ENCODE measurements at places on chromosomes 13 and 19.

DNA sequence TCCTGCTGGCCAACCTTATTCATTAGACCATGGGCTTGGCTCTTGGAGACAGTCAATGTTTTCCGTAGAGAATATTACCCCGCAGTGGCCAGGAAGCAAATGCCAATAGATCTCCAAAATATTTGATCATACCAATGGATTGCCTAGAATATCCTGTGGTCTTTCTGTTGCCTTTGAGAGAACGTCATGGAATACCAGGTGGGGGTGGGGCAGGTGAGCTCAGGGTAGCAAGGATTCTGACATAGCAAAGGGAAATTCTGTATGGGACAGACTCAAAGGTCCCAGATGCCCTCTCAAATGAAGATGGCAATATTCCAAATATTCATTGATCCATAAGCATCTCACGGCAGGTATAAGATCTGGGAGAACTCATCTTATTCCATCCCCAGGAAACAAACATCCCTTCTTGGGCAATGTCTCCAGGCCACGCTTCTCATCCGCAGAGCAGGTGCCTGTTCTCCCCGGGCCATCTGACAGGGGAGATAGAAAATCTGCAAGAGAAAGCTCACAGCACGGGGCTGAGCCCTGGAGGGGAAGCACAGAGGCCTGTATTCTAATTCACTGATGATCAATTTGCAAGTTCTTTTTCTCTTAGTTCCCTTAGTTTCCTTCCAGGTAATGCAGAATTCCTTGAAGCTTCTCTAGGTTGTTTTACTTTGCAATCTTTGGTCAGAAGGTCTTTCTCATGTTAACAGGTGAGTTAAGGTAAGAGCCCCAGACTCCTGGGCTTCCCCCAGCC, 69.6 kb upstream of the TSHZ3 start:
- DNase-seq, result no peak

DNA sequence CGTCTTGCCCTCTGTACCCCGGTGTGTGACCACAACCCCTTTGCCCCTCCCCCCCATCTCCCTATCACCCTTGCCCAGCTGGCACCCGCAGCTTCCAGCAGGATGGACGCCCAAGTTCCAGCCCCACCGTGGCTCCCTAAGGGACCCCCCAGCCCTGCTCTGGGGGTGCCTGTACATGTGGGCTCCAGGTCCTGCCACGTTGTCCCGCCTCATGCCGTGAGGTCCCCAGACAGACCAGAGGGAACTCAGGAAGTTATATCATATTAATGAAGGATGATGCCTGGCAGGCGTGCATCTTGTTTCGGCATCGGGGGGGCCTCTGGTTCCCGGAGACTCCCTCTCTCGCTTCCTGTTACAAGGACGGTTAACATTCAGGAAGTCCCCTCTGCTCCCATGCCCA, 1.6 kb upstream of the PTGIR start:
- no peak for DNase-seq

DNA sequence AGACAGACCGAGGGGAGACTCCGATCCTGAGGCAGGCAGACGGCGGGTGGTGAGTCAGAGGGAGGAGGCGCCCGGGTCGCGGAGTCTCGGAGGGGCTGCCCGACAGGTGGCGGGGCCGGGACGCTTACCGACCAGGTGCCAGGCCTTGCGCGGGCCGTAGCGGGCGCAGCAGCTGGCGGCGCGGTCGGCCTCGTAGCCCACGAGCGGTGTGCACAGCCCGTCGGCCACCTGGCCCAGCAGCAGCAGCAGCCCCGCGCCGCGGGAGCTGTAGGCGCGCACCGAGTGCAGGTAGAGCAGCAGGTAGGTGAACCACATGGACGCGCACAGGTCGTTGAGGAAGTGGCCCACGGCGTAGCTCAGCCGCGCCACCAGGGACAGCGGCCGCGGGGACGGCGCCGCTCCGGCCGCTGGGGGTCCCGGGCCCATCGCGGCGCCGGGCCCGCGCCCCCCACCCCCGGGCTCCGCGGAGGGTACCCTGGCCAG, 367 bp downstream of the MFSD12 start:
- peak; percentile 55 for DNase-seq

GRCh38 chr13:23621316-23621645, 51.1 kb downstream of the TNFRSF19 start:
- peak; percentile 70 for DNase-seq

DNA sequence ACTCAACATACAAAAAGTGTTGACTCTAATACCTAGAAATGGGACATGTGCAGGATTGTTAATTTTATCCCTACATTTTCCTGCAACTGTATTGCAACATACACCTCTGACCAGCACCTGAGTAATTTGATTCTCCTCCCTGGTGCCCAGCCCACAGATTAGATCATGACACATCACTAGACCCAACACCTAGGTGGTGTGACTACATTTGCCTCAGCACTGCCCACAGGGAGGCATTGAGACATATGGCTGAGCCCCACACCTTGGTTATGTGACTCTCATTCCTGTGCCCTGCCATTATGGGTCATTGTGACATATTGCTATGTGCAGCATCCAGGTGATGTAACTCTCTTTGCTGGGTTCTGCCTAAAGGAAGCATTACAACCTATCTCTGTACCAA, 13.2 kb upstream of the ZNF254 start:
- no peak for DNase-seq

DNA sequence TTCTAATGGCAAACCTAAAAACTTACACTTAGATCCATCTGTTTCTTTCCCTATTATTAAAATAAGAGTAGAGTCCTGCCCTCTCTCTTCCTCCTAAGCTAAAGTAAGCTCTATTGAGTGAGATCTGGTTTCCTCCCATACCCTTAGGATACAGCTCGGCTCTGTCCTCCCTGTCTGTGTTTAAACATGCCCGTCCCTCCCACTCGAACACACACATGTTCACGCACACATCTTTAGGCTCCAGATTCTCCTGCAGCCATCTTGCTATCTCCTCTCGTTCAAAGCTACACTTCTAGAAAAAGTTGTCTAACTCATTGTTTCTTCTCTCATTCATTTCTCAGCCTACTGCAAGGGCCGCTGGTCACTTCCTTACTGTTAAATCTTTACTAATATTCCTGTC, 15.1 kb upstream of the CEBPG start:
- DNase-seq, result no peak

DNA sequence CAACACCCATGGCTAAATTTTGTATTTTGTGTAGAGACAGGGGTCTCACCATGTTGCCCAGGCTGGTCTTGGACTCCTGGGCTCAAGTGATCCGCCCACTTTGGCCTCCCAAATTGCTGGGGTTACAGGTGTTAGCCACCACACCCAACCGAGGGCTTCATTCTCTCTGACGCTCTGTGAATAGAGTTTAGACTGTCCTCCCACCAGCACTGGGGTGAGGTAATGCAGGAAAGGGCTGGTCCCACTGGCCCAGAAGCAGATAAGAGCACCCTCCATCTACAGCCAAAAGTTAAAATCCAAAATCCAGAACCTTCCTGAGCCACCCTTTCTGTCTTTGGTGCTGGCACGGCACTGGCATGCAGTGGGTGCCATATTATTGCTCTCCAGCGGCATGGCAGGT, 31.8 kb upstream of the HOMER3 start:
- DNase-seq, result no peak

DNA sequence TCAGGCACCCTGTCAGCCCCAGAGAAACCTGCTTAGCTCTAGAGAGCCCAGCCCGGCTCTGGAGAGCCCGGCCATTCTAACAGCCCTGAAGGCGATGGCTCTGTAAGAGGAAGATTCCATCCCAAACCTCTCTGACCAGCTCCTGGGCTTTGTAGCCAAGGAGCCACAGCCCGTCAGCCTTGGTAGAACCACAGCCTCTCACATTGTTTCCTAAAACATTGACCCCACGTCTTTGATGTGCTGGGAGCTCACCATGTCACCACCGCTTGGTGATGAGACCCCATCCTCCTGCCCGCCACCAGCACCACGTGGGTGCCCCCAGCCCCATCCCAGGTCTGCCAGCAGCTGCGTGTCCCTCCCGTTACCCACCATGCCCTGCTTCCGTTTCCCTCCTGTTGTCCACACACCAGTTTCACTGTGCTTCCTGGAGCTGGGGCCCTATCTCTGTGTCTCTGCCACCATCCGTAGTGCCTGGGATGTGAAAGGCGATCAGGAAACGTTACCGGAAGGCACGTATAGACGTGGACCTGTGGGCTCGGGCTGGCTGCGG, 94.2 kb upstream of the MCF2L start:
- DNase-seq, result no peak

DNA sequence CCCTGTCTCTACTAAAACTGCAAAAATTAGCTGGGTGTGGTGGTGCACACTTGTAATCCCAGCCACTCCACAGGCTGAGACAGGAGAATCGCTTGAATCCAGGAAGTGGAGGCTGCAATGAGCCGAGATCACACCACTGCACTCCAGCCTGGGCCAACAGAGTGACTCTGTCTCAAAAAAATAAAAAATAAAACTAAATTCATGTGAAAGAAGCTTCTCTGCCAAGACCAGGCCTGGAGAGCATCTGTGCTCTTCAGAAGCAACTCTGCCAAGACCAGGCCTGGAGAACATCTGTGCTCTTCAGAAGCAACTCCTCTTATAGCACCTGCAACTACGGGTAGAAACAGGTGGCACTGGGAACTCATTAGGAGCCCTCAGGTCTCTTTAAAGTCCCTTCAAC, 37.7 kb downstream of the CRYL1 start:
- no peak for DNase-seq

DNA sequence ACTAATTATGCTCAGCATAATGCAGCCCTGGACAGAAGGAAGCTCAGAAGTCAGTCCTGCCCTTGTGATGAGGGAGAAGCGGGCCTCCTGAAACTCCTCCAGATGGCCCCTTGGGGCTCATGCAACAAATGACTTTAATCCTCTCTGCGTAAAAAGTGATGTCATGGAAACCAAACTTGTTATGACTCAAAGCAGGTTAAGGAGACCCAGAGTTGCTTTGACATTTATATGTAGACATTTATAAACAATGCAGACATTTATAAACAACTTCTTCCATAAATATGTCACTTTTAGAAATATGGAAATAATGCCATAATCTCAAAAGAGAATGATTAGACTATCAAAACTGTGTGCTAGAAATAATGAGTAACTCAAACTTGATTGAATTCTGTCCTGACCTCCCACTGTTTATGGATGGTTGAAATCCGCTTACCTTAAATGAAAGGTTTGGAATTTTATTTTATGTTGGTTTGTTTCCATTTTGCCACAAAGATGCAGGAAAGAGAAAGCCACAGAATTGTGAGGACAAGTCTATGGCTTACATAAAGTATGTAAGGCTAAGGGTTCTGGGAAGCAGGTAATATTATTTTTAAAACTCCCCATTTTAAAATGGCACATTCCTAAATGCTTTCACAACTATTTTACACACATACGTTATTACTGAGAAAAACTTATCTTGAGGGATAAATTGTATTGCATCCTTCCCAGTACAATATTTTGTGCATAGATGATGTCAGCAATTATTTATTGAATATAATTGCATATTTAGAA, 73.7 kb downstream of the CYSLTR2 start:
- DNase-seq, result peak; percentile 46

DNA sequence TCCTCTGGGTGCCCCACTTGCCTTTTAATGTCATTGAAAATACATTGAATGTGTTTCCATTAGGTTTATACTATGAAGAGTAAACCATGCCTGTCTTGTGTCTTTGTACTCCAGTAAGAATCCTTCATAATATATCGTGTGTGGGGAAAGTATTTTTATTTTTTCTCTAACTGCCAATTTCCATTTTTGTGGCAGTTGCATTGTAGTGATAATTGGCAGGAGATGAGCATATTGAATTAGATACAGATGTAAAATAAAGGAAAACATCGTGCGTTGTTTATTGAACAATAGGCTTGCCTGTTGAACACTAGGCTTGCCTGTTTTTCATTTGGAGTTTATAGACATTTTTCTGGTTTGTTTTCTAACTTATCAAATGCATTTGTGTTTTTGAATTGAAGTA, 218.8 kb downstream of the NBEA start:
- no peak for DNase-seq

- peak; percentile 34 for DNase-seq
Measured at GRCh38 chr13:51645154-51645650, 60.9 kb downstream of the WDFY2 start.

- no peak for DNase-seq
Measured at GRCh38 chr19:58555920-58556621, 1.2 kb upstream of the CHMP2A start.

GRCh38 chr13:59088716-59089115, 1075.0 kb downstream of the DIAPH3 start:
- DNase-seq, result no peak

DNA sequence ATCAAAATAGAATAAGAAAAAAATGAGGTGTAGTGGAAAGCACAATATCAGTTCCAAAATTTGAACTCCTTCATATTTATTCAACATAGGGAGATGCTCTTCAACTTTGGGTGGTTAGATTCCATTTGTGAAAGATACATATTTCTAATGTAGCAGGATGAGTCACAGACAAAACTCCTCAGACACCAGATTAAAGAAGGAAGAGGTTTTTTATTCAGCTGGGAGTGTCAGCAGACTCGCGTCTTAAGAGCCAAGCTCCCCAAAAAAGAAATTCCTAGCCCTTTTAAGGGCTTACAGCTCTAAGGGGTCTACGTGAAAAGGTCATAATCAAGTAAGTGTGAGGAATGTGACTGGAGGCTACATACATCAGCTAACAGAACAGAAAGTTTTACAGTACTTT, 6.8 kb upstream of the ZNF765 start:
- no peak for DNase-seq

DNA sequence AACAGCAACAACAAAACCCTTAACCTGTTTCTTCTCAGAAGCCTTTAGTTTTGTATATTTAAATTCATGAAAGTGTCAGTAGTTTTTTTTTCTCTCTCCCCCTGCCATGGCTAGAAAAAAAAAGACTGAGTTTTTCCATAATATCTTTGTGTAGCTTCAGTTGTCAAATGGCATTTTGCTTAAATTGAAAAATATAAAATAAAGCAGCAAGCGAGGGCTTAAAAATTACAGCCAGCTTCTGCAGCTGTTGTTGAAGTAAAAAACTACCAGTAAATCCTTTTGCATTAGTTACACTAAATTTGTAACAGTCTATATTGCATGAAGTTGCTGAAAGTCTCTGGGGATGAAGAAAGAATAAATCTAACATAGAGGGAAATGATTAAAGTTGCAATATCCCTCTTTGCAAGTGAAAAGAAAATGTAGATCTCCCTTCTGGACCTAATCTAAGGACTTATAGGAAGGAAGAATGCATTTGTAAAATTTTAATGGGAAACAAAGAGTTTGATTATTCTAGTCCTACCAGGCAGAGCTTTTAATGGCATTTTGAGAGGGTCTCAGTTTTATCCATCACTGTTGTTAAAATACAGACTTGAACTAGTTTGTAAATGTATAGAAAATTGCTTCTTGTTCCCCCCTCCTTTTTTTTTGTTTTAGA, 215.7 kb downstream of the ATP8A2 start:
- DNase-seq, result no peak

GRCh38 chr19:55638864-55639359, 1.9 kb upstream of the ZNF580 start:
- DNase-seq, result peak; percentile 78

GRCh38 chr19:41540041-41540695, 35.8 kb upstream of the CEACAM21 start:
- no peak for DNase-seq

Measured in GM12865 (cell line).